Fibroblast of lung (primary cell): ENCODE measurements at places on chromosomes 3 and 15.
A peak's percentile ranks its signal among the peaks of the same experiment; 100 is the strongest.

GRCh38 chr3:33729993-33730392 is 11.9 kb upstream of the CLASP2 start:
- no peak for DNase-seq

DNA sequence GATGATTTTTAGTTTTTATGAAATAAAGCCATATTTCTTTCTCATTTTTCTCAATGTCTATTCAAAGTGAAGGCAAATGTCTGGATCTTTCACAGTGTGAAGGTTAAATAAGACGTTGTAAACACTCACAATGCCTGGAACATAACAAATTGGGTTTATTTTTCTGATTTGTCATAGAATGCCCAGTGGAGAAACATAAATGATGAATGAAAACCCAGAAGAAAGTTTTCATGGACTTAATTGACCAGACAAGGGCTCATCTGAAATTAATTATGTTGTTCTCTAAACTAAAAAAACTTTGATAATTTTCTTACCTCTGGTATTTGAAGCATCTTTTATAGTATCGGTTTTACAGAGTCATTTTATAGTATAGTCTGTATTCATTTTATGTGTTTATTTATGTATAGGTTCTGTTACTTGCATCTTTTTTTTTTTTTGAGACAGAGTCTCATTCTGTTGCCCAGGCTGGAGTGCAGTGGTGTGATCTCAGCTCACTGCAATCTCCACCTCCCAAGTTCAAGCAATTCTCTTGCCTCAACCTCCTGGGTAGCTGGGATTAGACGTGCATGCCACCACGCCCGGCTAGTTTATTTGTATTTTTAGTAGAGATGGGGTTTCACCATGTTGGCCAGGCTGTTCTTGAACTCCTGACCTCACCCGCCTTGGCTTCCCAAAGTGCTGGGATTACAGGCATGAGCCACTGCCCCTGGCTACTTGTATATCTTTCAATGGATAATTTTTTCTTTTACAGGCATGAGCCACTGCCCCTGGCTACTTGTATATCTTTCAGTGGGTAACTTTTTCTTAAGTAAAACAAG is 15.1 kb upstream of the BNIP2 start:
- no peak for DNase-seq

GRCh38 chr3:47404431-47404876 is 23.6 kb downstream of the PTPN23 start:
- peak; percentile 29 for DNase-seq

DNA sequence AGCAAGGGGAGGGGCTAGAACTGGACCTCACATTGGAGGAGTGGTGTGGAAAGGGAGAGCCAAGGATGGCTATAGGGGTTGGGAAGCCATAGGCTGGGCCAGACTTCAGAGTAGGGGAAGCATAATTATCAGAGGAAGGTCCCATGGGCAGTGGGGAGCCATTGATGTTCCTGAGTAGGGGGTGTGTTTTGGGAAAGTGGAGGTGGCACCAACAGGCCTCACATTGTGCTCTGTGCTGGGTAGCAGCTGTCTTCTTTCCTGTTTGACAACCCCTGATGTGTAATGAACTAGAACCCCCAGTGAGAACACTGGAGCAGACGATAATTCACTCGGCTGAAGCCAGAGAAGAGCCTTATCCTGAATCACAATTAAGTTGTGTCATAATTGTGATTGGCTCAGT is 41.2 kb downstream of the SLC6A11 start:
- no peak for DNase-seq

DNA sequence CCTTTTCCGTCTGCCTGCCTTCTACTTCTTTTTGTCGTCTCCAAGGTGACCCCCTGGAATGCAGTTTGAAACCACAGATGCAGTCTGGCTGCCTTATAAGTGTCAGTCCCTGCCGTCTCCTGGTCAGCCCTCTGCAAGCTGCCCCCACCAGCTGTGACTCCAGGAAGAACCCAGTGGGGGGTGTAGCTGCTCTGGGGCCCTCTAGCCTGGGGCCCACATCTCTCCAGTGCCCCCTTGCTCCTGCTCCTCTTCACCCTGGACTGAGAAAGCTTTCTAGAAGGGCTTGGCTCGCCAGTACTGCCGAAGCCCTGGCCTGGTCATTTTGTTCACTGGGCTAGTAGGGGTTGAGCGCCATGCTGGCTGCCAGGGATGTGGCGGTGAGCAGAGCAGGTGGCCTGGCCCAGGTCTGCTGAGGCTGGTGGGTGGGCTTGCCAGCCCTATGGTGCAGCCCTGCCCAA is 21.3 kb downstream of the SYNM start:
- DNase-seq = no peak

- DNase-seq = no peak
Measured at GRCh38 chr3:195134431-195134830, 136.5 kb downstream of the XXYLT1 start.

DNA sequence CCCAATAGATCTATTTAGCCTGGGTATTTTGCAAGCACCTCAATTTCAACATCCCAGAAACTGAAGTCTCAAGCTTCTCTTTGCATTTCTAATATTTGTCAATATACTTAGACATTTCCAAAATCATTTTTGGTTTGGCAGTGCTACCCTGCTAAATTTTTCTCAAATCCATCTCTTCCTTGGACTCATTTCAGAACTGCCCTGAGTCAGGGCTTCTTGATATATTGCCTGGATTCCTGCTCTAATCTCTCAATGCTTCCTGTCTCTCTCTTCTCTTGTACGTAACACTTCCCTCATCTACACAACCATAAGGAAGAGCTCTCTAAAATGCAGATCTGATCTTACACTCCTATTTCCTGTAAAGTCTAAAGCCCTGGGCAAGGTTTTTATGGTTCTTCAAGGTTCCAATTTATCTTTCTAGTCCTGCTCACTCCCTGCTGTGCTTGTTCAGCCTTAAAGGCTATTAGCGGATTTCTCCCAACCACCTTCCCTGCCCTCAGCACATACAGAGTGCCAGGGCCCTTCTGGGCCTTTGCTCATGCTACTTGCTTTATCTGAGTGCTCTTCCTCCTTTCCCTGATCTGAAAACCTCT is 53.0 kb upstream of the MME start:
- peak; percentile 50 for DNase-seq
